ENCODE measurements at places on chromosomes 2 and 18. TPM values are rescaled to one million over a fixed set of nuclear protein-coding genes. Genes with fewer than 3 reads are reported as not detected.

The CXCR1 gene
- total RNA-seq: 0.30 TPM

DNA sequence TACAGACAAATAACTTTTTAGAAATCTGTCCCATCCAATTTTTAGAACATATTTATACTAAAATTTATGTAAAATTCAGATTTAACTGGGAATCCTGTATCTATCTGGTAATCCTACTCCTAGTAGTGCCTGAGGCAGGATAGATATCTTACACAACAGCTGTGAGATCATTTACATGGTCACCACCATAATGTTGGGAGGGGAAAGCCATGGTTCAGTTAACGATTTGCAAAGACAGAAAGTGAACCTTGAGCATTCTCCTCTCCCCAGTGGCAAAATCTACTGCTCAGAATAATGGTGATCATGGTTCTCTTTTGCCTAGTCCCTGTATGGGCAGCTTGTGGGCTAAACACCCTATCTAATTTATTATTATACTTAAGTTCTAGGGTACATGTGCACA, 7.7 kb upstream of the TMEM247 start:
- no peak for DNase-seq

DNA sequence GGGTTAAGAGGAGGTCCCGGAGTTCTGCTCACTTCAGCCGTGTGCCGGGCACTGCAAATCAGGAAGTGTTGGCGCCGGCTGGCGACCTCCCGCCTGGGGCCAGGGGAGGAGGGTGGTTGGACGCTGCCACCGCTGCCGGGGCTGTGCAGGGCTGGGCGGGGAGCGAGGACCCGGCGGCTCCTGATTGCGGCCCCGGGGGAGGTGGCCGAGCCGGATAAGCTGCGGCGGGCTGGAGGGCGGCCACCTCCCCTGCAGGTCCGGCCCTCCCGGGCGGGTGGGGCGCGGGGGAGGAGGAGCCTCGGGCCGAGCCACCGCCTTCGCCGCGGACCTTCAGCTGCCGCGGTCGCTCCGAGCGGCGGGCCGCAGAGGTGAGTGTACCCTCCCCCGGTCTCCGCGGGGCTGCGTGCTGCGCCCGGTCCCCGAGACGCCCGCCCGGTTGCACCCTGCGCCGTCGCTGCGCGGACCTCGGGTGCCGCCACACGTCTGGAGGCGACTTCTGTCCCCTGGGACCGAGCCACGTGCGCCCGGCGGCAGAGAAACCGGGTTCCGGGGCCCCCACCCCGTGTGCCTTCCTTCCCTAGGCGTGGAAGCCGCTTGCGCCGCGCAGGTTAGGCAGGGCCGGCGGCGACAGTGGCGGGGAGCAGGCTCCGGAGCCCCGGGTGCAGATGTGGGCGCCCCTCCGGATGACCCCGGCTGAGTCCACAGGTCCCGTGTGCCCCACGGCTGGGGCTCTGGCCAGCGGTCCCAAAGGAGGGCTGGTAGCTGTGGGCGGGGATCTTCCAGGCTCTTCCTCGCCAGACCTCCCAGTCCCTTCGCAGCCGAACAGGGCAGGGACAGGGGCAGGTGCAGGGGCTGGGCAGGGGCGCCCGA, at the start of gene STEAP3:
STEAP3 (plus strand) TSS at position 314 of the 870 bp plus-strand sequence. CDS start 7,179 bp downstream, outside the sequence.
- no peak for DNase-seq

GRCh38 chr2:52698408-52698807, 1069.2 kb upstream of the CHAC2 start:
- DNase-seq: no peak
